ENCODE measurements at places on chromosomes 5 and 9.

DNA sequence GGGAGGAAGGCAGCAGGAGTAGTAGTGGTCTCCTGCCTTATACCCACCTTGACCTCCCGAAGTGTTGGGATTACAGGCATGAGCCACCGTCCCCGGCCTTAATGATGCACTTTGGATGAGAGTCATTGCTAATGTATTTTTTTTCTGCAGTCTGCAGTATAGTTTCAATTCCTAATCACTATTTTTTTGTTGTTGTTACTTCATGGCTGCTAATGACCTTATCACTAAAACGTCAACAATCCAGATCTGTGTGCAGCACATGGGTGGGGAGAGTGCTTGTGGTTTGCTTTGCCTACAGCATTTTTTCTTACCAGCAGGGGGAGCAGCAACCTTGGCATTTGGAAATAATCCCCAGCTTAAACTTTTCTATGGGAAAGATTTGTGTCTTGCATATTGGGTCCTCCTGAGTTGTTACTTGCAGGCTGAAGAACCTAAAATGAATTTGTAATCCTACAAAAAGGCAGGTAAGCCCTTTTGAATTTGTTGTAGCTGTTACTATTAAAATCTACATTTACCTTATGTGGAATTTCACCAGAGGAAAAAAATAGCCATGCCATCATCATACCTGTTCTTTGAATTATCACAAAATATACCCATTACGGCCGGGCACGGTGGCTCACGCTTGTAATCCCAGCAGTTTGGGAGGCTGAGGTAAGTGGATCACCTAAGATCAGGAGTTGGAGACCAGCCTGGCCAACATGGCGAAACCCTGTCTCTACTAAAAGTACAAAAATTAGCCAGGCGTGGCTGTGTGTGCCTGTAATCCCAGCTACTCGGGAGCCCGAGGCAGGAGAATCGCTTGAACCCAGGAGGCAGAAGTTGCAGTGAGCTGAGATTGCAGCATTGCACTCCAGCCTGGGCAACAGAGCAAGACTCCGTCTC, 6.3 kb upstream of the MED7 start:
- DNase-seq: peak; percentile 12

- peak; percentile 65 for DNase-seq
Measured at GRCh38 chr5:159987031-159987674, 21.8 kb upstream of the TTC1 start.

GRCh38 chr5:111415053-111415452, 97.3 kb downstream of the STARD4 start:
- DNase-seq: no peak

DNA sequence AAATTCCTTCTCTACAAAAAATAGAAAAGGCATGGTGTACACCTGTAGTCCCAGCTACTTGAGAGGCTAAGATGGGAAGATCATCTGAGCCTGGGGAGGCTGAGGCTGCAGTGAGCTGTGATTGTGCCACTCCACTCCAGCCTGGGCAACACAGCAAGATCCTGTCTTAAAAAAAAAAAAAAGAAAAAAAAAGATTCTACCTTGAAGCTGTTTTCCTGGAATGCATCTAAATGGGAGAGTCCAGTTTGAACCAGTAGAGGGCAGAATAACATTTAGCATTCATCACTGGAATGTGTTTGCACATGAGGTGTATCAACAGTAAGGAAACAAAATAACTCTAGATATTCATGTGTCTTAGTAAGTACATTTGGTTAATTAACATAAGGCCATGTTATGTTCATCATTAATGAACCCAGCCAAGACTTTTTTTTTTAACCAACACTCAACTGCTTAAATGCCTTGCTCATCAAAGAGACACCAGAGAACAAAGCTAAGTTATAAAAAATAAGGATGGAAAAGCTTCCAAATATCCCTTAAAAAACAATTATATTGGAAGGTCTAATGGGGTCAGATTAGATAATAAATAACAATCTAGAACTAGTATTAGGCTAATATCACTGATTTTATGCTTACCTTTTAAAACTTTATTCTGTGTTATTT, 16.1 kb downstream of the IFNE start:
- DNase-seq: no peak

DNA sequence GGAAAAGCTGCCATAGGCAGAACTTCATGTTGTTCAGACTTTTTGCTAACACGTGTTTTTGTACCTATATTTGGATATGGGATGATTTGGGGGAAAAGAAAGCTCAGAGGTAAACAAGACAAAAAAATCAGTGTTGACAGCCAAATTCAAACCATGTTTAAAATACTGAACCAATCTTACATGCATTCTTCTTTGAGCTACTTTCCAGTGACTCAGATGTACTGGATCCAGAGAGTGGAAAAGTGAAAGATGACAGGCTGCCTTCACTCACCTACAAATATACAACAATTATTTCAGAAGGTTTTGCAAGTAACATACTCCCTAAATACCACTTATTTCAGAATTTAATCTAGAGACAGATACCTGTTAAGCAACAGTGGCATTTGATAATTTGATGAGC, 165.7 kb downstream of the MPDZ start:
- no peak for DNase-seq

- DNase-seq: no peak
Measured at GRCh38 chr9:93127395-93127911, 6.6 kb downstream of the NINJ1 start.

DNA sequence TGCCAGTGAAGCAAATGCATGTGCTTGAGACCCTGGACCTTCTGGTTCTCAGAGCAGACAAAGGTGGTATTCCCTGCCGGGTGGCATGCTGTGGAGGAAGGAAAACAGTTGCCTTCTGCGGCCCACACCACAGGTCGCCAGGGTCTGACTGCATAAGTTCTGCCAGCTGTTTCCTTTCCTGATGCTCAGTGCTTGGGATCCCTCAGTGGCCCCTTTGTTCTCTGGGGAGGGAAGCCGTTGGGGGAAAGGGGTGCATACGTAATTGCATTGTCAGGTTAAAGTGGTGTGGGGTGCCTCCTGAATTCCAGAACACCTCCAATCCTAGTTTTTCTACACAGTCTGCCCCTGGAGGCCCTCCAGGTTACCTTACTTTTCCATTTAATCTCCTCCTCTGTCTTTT, 43.1 kb upstream of the SLC2A8 start:
- no peak for DNase-seq
